ENCODE measurements at places on chromosomes 12 and 14.

DNA sequence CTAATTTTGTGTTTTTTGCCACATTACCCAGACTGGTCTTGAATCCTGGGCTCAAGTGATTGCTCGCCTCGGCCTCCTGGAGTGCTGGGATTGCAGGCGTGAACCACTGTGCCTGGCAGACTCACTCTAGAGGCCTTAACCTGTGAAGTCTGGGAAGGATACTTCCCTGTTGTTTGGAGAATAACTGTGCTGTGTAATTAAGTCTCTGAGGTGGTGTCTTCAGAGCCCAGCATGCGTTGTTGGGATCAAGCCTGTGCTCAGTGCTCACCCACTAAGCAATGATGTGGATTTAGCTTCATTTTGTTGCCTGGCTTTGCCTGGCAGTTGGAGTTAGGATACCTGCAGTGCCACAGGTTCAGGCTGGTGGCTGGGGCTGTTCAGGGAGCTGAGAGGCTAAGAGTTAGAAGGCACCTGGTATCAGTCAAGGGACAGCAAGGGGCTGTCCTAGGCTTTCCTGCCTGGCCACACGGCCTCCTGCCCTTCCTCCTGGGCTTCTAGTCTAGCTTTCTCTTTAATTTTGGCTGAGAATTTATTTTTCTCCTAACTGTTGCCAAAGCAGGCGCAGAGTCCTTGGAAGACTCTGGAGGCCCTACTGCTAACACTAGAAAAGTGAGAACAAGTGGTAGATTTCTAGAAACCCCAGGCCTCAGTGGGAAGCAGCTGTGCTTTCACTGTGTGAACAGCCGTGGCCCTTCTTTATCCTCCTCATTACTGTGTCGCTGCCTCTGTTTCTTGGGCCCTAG, 38.5 kb downstream of the EP400 start:
- no peak for DNase-seq

GRCh38 chr12:109482894-109483293, 5.5 kb downstream of the UBE3B start:
- DNase-seq, result no peak

DNA sequence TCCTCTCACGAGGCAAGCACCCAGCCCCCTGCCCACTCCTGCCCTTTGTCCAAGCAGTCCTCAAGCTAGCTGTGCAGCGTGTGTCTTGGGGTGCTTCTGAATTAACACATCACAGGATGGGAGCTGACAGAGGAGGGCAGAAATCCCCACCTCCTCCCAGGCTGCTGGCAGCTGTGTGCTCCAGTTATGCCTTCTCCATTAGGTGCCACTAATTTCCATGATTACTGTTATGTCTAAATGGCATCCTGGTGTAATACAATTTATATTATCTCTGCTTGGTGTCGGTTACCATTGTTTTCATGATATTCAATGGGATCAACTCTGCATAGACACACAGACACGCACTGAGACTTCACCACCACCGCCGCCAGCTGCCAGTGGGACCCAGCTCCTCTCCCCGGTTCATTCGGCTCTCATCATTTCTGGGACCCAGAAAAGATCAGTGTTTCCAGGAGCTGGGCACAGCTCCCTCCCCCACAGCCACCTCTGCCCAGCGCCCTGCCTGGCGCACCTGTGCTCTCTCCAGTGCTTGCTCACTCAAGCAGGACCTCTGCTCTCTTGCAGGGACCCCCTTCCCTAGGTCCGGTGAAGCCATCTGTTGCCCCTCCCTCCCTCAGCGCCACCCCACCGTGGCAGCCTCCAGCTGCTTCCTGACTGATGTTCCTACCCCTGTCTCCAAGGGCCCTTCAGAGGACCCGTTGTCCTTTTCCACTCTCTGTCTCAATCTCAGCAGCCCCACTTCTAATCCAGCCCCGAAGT, 167.5 kb upstream of the FKBP4 start:
- no peak for DNase-seq

GRCh38 chr12:101823891-101824290, 6.9 kb downstream of the GNPTAB start:
- no peak for DNase-seq

DNA sequence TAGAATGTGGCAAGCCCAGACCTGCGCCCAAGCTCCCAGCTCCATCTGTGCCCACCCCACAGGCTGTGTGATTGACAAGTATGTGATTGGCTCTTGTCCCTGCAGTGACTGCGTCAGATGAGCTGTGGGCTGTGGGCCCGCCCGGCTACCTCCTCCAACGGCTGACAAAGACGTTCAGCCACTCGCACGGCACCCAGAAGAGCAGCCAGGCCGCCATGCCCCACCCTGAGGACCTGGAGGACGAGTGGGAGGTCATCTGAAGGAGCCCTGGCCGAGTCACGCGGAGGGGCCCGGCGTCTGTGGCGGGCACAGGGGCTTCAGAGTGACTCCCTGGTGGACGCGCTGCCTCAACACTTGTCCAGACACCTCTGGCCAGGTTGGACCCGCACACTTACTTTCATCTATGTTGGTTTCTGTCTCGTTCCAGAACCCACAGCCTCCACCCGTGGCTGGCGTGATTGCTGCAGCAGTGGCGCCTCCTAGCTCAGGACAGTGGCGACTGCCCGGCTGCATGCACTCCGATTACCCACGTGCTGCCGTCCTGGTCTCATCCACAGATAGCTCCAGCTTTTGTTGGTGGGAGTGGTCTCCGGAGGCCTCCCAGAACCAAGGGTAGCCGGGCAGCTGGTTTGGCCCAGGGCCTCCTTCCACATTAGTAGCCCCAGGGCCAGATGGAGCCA, 11.4 kb downstream of the ANKRD9 start:
- DNase-seq, result no peak

DNA sequence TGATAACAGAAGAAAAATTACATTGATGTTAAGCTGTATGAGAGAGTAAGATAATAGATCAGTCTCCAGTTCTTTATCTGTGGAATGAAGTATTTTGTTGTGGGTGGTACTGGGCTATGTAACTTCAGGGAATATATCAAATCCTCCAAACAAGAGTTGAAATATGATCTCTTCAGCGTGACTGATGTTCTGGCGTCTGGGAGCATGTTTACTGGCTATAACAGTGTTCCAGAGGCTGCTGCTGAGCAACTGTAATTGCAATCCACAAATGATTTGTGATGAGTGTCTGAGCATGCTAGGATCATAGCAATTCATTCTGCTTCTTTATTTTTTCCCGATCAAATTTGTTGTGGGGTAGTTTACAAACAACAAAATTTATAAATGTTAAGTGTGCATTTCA, 18.6 kb upstream of the CCDC198 start:
- no peak for DNase-seq

DNA sequence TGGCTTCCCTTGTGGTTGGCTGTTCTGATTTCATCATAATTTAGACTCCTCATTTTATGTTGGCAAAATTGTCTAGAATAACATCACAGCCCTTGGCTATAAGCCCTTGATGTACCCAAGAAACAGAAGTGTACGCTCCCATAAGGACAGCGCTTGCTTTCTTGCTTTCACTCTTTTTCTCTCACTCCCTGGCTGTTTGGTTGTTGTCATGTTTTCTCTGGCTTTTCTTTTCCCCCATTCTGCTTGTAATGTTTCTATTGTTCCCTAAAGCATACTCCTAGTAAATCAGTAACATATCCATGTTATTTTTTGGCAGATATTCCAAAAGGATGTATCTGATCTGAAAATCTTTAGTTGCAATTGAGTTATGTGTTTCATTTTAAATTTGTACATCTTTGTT, 530.5 kb downstream of the NOVA1 start:
- DNase-seq, result no peak

- no peak for DNase-seq
These were observed 174.4 kb downstream of the TMEM121 start for GRCh38 chr14:105700622-105701288.

DNA sequence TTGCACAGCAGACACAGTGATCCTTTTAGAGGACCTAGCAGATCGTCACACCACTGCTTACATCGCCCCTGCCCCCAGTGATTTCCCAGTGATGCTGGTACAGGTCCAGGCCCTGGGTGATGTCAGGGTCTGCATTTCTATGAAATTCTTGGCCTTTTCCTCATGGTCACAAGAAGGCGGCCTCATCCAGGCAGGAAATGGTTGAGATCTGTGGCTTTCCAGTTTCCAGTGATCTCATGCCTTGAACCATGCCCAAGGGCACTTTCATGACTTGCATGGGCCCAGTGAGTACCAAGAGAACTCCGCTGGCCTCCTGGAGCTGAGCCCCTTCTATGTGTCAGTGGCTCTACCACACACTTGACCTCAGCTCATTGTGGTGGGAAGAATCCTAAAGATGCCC, 41.9 kb upstream of the BDKRB2 start:
- no peak for DNase-seq

DNA sequence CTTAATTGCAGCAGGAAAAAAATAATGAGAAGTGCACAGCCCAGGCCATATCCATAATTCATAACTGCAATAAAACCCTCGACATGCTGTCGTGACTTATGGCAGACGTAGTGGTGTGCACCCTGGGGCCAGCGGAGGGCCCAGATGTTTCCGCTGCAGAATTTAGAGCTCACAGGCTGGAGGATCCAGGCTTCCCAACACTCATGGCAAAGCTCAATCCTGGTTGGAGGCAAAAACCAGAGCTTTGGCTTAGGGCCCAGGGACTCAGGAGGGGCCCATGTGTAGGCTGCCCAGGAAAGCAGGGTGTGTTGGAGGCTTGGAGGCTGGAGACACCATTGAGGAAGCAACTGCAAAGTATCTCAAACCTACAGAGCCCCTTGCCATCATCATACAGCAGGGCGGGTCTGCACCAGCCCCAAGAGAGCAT, 68.7 kb downstream of the SERPINA3 start:
- no peak for DNase-seq

- no peak for DNase-seq
These were observed 1116.9 kb upstream of the TMEM132C start for GRCh38 chr12:127150028-127150427.

GRCh38 chr14:75492832-75493591, 29.3 kb upstream of the BATF start:
- DNase-seq, result no peak

DNA sequence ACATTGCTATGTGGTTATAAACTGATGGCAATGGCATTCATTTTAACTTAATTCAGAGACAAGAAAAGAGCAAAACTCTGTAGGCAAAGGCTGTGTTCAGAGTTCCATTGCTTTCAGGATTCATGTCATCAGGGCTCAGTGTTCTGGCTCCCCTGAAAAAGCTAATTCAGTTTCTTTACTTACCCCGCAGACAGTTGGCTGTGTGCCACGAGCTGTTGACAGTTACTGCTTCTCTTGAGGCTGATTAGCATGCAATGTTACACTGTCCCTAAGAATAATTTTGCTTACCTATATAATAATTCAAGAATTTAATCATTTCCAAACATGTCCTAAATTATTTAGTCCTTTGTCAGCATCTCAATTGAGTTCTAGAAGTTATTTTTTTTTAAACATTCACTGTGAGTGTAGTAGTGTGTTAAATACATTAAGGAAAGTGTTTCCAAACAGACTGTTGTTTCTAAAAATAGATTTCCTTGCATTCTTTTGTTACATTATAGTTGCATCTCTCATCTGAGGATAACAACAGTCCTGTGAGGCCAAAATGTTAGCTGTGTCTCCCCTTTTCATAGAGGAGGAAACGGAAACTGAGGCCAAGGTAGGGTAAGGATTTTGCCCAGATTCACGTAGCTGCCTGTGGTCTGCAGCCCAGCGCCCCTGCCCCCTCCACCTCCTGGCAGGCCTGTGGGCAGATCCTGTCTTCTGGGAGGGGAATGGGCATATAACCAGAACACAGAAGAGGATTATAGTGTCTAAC, 98.6 kb downstream of the PELI2 start:
- DNase-seq, result no peak

DNA sequence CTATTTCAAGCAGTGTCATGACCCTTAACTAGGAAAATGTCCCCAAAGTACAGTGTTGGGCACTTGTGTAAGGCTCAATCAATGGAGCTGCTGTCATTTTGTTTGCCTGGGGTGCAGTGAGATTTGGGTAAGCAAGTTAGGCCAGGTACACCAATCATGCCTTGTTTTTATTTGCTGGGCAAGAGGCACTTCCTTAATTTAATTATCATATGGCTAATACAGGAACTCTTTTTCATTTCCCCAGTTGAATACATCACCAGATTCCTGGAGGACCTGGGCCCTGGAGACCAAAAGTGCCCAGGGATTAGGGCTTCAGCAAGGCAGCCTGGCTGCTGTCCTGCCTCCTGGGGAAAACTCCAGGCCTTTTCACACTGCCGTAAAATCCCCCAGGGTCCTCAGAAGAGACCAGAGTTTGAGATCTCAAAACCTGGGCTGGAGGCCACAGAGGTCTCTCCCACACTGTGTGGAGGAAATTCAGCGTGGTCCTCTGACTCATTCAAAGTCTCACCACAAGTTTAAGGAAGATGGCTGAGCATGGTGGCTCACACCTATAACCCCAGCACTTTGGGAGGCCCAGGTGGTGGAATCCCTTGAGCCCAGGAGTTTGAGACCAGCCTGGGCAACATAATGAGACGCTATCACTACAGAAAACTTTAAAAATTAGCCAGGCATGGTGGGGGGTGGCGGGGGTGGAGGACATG, 28.4 kb upstream of the FOXN3 start:
- no peak for DNase-seq

GRCh38 chr14:95664546-95664945, 21.7 kb upstream of the TCL1B start:
- DNase-seq, result no peak

DNA sequence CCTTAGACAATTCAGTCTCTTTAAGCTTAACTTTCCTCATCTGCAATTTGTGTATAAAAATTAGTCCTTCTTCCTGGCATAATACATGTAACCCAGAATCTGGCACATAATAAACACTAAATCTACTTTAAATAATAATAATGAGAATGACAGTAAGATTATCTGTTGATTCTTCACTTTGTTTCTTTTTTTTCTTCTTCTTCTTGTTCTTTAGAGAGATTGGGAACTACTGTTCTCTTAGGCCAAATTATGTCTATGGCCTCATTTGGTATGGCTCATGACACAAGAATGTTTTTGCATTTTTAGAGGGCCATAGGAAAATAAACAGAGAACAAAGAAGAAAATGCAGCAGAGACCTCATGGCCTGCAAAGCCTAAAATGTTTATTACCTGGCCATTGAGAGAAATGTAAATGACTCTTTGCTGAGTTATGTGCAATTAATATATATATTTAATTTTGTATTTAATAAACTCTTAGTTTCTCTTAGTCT, 275.8 kb downstream of the SLC6A15 start:
- no peak for DNase-seq

DNA sequence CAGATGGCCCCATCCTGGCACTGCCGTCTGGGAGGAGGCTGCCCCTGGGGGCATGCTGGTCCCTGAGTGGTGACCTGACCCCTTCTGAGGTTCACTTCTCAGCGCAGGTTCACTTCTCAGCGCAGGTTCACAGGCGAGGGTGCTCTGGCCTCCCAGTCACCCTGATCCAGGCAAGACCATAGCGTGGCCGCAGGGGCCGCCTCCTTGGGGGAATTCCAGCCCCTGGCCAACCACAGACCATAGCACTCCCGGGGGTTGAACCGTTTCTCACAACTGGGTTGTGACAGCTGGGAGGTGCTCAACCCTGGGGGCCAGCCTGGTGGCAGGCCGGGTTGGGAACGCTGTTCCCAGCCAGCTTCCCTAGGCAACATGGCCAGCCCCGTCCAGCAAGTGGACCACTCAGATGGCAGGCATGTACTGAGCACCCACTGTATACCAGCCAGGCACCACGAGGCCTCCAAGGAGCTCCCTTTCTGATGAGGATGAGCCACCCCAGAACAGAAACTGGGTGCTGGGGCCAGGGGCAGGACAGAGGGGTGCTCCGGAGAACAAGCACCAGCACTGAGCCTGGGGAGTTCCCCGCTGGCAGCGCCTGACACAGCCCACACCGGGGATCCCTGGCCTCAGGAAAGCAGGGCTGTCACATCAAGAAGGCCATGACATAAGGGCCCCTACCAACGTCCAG, 28.3 kb upstream of the ZFP36L1 start:
- DNase-seq, result no peak

GRCh38 chr12:45477526-45477925, 252.0 kb upstream of the ARID2 start:
- no peak for DNase-seq
